ENCODE measurements at places on chromosomes 4 and X.

DNA sequence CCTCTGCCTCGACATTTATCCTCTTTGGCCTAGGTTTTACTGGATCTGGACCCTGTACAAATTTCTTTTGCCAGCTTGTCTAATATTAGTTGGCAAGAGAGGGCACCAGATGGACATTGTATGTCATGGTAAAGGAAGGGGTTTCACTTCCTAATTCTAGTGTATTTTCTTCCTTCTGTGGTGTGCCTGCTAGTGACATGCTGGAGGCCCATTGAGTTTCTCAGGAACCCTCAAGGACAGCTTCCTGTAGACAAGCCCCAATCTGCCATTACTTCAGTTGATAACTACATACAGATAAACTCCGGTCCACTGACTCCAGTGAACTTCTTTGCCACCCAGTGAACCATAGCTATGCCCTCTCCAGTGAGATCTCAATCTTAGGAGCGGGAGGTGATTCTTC is 116.9 kb downstream of the STPG2 start:
- no peak for DNase-seq

GRCh38 chrX:9317176-9317575 is 147.7 kb upstream of the TBL1X start:
- DNase-seq: no peak

DNA sequence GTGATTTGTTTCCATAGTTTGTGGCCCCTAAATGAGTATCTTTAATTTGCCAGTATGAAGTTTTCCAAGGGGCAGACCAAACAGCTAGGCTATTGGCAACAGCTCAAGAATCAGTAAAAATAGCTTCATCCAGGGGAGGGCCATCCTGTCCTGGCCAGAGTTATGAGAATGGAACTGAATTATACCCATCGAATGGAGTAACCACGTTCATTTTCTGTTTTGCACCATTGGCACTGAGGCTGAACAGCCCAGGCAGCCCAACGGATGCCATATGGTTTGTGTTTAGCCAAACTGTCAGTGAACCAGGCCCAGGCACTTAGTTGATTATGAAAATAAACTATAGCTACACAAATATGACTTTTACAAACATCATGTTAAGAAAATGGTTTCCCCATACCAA is 17.7 kb upstream of the ASB5 start:
- no peak for DNase-seq

GRCh38 chrX:125505207-125505606 is 185.5 kb downstream of the TEX13C start:
- no peak for DNase-seq

DNA sequence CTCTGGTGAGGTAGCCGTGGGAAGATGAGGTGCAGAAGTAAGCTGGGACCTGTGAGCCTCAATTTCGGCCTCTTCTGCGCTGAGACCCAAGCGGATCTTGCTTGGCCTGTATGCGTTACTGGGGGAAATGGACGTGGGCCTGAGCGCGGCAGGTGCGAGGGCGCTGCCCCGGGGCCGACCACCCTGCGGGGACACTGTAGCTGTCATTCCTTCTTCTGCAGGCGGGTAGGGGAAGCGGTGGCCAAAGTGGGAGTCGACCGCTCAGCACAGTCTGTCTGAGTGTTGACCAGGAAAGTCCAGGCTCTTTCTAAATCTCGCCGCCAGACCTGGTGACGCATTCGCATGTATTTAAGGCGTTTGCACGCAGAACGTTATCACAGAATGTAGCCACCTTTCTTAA is 3.3 kb upstream of the LRAT start:
- DNase-seq: no peak

GRCh38 chrX:119784747-119785446 is 6.5 kb downstream of the RPL39 start:
- no peak for DNase-seq

DNA sequence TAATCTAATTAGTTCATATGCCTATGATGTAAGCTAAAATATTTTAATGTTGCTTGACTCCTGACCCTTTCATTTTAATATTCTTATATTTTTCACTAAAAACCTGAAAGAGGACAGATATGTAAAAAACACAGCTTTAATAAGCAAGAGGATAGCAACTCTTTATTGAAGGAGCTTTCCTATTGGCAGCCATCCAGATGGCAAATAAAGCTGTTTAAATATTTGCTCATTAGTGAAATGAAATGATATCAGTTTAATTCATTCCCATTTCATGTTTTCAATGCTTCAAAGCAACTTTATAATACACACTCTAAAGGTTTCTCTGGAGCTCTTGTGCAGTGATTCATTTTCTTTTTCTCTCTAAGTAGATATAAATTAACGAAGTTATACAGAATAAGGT is 473.4 kb downstream of the PCDH7 start:
- DNase-seq: no peak

DNA sequence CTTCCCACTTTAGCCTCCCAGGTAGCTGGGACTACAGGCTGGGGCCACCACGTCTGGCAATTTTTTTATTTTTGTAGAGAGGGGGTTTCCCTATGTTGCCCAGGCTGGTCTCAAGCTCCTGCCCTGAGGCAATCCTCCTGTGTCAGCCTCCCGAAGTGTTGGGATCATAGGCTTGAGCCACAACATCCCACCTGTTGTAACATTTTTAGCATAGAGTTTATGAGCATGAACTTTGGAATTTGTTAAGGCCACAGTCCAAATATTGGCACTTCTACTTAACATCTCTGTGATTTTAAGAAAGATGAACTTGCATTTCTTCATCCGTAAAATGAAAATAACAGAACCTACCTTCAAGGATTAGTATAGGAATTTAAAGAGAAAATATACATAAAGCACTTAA is 445.6 kb downstream of the IQCM start:
- DNase-seq: no peak

DNA sequence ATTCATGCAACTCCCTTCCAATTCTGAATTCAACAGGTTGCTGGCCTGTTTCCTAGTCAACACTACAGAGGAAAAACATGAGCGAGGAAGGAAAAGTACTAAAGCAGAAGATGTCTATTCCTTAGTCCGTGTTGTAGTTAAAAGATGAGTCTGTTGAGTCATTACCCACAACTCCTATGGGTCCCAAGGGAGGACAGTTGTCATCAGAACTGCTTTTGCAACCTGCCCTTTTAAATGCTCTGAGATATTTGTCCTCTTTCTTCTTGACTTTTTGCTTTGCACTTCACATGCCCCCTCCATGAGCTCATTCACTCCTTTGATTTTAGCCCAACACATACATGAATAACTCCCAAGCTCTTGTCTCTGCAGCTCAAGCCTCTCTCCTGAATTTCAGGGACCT is 119.2 kb downstream of the CORIN start:
- no peak for DNase-seq

- DNase-seq: no peak
Observed at GRCh38 chr4:48268956-48269860, at the start of gene TEC. TSS of gene TEC (minus strand) at chr4:48269838. CDS start at chr4:48228614, 41,224 bp downstream.

DNA sequence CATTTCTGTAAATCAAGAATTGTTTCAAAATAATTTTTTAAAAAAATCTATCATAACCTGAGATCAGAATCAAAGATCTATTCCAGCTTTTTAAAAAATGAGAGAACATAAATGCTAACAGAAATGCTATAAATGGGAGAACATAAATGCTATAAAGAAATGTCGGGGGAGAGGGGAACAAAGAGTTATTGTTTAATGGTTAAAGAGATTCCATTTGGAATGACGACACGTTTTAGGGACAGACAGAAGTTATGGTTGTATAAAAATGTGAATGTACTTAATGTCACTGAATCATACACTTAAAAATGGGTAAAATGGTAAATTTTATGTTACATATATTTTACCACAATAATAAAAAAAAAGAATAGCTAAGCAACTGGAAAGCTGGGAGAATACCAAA is 127.1 kb downstream of the ATRX start:
- DNase-seq: peak; percentile 3

- DNase-seq: no peak
Observed at GRCh38 chr4:71396382-71396781, 57.6 kb downstream of the SLC4A4 start.

DNA sequence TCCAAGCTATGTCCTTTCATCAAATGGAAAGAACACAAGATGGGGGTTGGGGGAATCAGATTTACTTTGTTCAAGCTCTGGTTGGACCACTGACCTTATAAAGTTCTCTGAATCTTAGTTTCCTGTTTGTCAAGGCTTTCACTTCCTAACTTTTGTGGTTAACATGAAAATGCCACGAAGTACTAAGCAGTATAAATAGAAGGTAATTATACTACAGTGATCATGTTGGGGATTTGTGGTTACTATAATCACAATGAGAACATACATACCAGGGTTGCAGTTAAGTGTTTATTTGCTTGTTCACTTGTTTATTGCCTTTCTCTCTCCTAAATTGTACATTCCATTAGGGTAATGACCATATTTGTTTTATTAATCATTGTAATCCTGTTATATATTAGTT is 53.2 kb downstream of the SPRY1 start:
- no peak for DNase-seq

DNA sequence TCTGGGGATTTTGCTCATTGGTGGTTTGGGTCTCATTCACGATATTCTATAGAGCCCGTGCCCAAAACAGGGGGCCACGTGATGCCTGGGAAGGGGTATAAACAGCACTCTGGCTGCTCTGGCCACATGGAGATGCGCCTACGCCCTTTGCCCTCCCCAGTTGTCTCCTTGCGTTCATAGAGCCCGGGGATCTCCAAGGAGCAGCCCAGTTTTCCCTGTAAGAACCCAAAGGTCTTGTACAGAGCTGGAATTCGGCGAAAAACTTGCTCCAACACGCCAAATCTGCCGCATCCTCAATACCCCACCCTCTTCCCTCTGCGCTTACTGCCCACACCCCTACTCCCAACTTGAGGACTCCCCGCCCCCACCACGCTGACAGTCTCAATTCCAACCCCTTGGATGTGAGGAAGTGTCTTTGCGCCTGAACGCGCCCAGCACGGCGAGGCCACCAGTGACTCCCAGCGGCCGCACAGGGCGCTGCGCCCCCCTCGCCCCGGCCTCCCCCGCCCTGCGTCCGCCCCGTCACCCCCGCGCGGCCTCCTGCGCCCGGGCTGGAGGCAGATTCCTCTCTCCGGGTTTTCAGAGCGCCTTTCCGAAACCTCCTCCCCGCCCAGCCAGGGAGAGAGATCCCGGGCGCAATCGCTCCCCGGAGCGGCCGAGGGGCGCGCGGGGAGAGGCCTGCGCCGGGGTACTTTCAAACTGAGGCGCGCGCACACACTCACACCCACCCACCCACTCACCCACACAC is at the start of gene NHS:
Gene NHS, plus strand, starts transcription at position 582 of the 748 bp plus-strand sequence. CDS start 558 bp downstream, outside the sequence.
- peak; percentile 13 for DNase-seq
